ENCODE measurements at places on chromosomes 5 and 9.

DNA sequence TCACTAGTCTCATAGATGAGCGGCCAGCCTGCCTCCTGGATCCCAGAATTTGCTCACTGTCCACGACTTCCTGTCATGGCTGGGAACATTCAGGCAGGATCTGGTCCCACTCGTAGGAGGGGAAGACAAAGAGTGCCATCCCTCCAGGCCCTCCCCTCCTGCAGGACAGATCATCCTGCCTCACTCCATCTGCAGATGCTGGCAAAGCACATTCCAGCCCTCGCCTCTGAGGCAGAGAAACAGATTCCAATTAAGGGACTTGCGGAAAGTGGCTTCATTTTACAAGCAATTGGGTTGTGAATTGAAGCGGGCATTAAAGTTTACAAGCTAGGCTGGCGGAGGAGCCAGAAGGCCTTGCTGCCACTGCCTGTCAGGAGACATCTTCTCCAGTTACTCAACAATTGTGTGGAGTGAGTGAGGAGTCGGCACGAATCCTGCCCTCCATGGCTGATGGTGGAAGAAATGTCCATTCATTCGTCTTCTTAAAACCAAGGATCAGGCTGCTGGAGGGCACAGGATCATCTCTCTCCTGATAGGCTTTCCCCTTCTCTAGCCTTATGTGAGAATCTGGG lies 41.8 kb upstream of the KCNMB1 start:
- DNase-seq: no peak

DNA sequence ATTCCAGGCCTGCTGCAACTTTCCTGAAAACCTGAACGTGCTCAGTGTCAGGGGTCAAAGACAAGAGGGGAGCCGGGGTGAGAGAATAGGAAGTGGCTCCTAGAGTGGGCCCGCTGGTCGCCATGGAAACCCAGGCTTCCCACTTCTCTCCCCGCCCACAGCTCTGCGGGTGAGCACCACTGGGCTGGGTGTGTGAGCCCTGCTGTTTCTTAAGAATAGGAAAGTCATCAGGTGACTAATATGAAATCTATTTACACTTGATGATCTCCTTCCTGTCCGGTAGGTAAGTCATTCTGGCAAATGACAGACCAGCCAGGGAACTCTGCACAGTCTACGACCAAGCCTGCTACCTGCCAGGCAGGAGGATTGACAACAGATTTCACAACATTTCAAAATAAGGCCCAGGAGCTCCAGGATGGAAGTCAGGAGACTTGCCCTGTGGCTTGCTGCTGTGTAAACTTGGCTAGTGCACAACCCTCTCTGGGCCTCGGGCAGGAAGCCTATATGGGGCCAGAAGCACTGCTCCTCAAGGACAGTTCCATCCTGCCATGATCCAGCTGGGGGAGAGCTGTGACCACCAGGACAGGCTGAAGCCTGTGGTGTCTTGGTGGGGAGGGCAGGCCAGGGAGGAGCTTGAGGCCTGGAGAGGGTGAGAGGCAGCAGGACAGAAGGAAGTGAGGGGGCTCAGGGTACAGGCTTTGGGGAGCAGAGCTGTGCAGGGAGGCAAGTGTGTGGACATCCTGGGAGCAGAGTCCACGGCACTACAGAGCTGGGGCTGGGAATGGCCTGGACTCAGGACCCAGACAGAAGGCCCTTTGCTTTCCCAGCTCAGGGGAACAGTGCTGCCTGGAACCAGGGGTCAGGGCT lies 60.6 kb downstream of the SHB start:
- no peak for DNase-seq

- no peak for DNase-seq
These were observed 616.0 kb downstream of the ACTL7B start for GRCh38 chr9:108239696-108240321.

DNA sequence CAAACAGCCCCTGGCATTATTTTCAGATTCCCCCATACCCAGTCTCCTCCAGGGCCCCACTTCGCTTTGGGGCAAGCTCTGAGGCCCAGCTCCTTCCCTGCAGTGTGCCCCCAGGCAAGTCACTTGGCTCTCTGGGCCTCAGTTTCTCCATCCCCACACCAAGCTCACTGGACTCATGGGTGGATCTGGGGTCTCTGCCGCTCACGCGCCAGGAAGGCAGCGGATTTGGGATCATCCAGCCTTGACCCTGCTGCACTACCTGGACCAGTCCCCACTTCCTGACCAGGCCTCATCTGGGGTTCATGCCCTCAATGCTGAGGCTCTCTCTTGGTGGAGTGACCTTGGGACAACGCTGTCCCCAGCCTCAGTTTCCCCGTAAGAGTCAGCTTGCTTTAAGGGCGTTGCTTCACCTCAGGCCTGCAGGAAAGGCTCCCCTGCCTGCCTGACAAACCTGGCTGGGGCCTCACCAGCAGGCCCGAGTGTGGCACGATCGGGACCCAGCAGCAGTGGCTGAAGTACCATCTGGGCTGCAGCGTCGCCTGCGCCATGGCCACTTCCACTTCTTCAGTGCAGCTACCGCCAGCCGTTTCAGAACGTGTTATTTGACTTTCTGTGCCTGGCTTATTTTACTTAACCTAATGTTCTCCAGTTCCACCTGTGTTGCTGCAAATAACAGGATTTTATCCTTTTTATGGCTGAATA lies 519.6 kb upstream of the SEMA6A start:
- DNase-seq: no peak

GRCh38 chr5:111472579-111472978 lies 39.8 kb downstream of the STARD4 start:
- DNase-seq: no peak

- DNase-seq: no peak
These were observed 567.9 kb upstream of the DAB2 start for GRCh38 chr5:39992617-39993202.

GRCh38 chr9:116546711-116547581 lies 140.2 kb upstream of the TRIM32 start:
- DNase-seq: no peak

DNA sequence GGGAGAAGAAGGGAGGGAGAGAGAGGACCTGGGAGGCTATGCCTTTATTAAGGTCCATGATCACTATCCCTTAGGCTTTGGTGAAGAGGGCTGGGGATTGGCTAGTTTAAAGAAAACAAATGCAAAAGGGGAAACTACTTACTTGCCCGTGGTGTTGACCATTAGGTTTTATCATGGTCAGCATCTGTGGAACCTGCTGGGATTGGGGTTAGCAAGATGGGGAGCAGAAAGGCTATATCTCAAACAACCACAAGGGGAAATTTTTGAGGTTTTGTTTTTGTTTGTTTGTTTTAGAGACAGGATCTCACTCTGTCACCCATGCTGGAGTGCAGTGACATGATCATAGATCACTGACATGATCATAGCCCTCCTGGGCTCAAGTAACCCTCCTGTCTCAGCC lies 9.0 kb upstream of the RAD23B start:
- no peak for DNase-seq

Measured in forelimb muscle (tissue), 1 donor.